ENCODE measurements at places on chromosomes 2 and 18. TPM values are rescaled to one million over a fixed set of nuclear protein-coding genes. Genes with fewer than 3 reads are reported as not detected.

Gene PSMA8
- not detected for total RNA-seq

DNA sequence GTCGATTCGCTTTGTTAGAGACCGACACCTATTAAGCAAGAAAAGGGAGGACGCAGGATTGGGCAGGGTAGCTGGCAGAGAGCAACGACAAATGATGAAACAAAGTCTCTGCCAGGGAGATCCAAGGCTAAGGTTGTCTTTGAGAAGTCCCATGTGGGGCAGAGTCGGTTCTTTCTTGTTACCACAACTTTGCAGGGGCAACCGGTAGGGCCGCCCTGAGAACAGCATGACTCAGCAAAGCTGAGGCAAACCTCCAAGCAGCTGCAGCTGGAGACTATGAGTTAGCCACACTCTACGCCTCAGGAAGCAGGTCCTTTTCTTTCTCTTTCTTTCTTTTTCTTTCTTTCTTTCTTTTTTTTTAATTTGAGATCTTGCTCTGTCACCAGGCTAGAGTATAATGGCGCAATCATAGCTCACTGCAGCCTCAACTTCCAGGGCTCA lies 452.3 kb upstream of the ID2 start:
- no peak for DNase-seq

DNA sequence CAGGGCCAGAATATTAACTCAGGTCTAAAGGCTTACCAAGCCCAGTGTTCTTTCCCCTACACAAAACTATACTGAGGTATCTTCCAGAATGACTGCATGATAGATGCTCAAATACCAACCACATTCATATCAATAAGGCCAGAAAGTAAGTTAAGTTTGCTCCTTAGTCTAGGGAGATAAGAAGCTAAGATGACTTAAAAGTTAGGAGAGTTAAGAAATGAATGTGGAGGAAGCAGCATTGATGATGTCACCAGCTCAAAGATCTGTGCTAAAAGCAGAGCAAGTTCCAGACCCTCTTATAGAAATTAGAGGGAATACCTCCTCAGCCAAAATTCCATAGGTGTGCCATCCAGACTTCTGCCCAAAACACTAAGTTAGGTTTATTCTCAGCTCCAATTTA lies 6.1 kb downstream of the PPP4R1 start:
- no peak for DNase-seq

DNA sequence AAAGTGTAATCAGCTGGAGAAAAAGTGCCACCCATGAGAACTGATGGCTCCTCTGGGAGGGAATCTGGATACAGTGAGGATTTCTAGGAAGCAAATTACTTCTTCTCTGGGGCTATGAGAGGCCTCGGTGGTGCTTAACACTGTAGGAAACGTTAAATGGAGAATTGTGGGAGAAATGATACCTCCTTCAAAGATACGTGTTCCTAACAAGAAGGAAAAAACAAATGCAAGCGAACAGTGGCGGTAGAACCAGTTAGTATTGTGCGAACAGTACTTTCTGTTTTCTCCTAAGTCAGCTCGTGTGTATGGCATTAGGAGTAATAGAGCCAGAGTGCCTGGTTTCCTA lies 587 bp upstream of the MTIF2 start:
- DNase-seq: no peak

Gene AQP4
- total RNA-seq: not detected

GRCh38 chr18:50870138-50870845 lies 8.6 kb upstream of the ME2 start:
- no peak for DNase-seq

GRCh38 chr2:39558906-39559305 lies 106.8 kb upstream of the TMEM178A start:
- DNase-seq: no peak

DNA sequence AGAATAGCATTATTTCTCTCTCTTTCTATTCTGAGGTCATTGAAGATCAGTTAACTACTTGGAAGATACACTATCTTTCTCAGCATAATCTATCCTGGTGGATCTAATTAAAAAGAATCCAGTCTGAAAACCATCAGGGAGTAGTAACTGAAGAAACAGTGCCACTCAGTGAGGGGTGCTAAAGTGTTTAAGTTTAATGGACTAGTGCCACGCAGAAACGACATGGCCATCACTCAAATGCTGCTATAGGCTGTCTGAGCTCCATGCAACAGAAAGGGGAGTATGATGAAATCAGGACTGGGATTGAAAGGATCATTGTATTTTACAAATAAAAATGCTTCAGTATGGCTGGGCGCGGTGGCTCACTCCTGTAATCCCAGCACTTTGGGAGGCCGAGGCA lies 23.3 kb downstream of the LRRC30 start:
- DNase-seq: no peak

DNA sequence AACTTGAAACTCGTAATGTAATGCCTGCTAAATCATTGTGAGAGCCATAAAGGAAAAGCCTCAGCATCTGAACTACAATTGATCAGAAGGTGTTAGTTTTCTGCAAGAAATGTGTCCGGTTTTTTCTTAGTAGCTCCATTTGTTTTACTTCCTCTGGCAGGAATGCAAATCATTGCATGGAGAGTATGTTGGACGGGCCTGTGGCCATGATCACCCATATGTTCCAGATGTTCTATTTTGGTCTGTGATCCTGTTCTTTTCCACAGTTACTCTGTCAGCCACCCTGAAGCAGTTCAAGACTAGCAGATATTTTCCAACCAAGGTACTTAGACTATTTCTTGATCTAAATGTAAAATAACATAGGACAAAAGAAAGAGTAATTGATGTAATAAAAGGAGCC lies 126.6 kb downstream of the DPP4 start:
- DNase-seq: no peak

Measured in mesenteric fat pad (tissue), 1 donor.